ENCODE measurements at places on chromosomes 2 and 18.

DNA sequence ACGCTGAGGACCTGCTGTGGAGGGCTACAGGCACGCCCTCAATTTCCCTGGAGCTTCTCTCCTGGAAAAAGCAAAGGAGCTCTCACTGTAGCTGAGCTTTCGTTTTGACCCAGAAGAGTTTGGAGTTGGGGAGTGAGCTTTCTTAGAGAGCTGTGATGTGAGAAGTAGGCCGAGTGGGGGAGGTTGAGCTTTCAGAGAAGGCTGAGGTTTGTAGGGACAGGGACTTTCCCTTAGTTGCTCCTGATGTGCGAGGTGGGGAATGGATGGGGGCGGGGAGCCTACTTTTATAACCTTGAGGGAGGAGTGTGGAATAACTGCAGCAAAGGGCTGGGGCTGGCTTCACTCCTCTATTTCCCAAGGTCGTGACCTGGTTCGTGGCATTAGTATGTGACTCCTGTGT, 47.1 kb downstream of the ZNF532 start:
- DNase-seq = no peak

DNA sequence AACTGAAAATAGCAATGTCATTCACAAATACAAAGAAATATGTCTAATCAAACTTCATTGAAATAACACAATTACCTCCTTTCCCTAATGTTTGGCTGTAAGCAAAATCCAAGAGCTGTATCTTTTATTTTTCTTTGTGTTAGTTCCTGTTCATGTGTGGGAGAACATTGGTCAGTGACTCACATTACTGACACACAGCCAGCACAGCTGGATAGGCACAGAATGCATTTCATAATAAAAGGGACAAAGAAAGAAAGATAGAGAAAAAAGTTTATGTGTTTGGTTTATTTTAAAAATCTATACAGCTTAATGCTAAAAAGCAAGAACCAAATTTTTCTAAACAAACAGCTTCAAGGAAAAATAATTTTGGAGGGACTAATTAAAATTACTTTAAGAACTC, 185.6 kb upstream of the COL3A1 start:
- no peak for DNase-seq

DNA sequence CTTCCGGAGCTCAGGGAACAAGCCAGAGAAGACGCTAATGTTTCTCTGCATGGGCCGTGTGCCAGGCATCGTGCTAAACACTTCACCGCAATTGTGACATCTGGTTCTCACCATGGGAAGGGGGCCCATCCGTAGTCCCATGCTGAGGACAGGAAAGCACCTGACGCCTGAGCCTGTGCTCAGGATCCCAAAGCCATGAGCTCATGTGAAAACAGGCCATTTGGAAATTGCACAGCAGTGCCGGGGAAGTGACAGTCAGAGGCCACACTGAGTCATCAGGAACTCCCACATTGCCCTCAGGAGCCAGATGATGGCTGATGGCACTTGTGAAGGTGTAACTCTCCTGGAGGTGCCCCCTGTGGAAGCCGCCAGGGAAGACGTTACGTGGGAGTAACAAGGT, 141.0 kb downstream of the INHBB start:
- DNase-seq = no peak

DNA sequence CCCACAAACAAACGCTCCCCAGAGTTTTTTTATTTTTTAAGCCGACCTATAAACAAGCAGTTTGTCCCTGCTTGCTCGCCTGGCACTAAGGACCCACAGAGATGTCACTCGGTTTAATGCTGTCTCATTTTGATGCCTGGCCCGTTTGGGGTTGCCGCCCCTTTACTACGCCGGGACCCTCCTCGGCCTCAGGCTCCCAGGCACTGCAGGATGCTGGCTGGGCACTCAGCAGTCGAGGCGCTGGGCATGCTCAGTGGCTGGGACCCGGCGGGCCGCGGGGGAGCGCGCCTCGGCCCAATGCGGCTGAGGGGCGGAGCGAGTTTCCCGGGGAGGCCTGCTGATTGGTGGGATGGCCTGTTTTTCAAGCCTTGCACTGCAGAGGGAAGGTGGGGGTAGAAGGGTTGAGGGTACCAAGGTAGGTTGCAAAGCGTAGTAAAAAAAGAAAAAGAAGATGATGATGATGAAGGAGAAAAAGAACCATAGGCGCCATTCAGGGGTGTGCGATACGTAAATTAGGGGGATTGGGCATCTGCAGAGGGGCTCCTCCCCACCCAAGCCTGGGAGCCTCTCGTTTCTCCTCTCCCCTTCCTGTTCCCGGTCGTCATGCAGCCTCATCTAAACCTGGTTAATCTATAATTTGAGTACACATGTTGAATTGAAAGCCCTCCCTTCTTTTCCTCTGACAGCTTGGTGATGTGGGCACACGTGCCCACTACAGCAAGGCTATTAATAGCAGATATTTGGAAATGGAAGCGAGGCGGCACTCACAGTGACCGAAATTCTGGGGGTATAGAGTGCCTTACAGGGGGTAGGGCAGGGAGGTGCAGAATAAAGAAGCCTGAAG, 1.5 kb upstream of the IRS1 start:
- DNase-seq = peak; percentile 62

GRCh38 chr2:88733155-88733902, 41.9 kb downstream of the RPIA start:
- no peak for DNase-seq

DNA sequence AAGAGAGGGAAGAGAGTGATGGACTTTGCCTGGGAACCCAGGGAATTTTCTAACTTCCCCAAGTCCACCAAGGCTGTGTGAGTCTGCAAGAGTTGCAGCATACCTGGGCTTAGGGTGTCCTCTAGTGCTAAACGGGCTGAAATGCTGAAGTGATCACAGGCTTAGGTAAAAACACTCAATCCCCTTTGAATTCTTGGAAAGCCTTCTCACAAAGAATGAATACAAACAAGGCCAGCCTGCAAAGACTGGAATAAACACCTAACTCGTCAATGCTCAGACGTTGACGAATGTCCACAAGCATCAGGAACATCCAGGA, 30.0 kb upstream of the BMP10 start:
- DNase-seq = no peak

GRCh38 chr2:26782876-26783704, 2.8 kb upstream of the CENPA start:
- no peak for DNase-seq

DNA sequence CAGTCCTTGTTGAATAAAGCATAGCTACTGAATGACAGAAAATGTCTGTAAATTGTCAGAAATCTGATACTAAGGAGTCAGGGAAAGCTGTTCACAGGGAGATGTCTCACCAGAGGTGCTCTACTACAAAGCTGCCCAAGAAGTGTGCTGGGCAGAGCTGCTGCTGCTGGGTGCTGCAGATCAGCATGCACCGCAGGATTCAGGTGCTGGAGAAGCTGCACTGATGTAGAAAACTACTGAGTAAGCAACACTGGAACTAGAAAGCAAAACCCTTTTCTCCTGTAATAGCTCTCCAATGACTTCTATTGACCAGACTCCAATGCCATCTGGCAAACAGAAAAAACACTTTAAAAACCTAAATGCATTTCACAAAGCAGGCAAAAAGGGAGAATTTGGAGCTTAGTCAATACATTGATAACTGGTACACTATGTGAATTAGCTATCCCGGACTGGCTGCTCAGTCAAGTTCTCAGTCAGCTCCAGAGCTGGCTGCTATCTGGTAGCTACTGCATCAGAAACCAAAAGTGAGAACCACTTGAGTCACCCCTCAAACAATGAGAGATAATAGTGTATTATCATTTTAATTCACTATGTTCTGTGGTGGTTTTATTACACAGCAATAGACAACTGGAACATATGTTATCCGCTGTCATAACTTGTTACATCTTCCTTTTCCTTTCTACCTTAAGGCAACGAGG, 493.1 kb downstream of the CPS1 start:
- no peak for DNase-seq

DNA sequence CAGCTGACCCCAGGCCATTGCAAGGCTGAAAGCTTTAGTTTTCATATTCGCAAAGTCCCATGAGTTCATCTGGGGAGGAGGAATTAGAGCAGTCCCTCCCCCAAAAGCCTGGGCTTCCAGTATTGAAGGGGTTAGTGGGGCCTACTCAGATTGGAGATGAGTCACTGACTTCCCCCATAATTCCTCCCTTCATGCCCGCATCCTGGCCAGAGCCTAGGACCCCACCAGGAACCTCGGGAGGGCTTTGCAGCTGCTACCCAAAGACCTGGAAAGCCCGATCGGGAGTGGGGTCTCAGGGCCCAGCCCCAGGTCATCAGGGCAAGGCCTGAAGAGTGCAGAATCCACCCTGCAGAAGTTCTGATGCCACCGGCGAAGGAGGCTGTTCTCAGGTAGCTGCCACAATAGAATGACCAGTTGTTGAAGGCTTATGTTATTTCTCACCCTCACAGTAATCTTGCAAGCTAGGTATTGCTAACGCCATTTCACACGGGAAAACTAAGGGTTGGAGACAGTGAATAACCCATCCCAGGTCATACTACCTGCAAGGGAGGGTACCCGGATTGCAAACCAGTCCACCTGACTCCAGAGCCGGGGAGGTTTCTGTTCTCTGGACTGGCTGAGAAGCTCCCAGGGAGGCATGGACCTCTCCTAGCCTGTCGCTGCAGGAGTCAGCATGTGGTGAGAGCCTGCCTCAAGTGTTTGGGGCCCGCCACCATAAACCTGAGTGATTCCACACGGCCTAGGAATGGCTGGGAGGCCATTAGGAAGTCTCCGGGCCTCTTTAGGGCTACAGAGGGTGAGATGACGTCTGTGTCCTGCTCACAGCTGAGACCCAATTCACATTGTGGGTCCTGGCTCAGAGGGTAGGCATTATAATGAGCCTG, 5.8 kb upstream of the ARID5A start:
- DNase-seq = no peak

GRCh38 chr2:96895746-96896651, 26.1 kb upstream of the SEMA4C start:
- DNase-seq = no peak

- no peak for DNase-seq
These were observed 28.4 kb downstream of the MBD5 start for GRCh38 chr2:148049284-148049683.

Measured in naive thymus-derived CD4-positive, alpha-beta T cell (primary cell).